Fibroblast of skin of scalp (primary cell): ENCODE measurements at places on chromosomes 2 and 18.

GRCh38 chr2:105772362-105772761, 27.6 kb downstream of the NCK2 start:
- no peak for DNase-seq

DNA sequence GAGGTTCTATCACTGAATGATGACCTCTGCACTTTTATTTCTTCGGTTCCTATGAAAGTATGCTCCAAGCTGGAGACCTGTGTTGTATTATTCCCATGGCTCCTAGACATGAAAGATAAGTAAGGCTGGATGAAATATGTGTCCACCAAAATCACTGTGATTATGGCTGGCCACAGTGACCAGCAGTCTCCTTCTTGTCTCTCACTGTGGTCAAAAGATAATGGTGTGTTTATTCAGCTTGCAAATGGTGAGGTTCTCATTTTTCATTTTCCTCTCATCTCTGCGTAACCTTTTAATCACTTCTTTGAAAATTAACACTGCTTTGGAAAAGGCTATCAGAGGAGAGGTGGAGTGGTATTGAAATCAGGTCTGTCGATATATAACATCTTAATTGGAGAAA, 107.8 kb upstream of the DAPL1 start:
- no peak for DNase-seq

GRCh38 chr2:31526946-31527732, 53.6 kb downstream of the SRD5A2 start:
- peak; percentile 37 for DNase-seq

GRCh38 chr18:32548688-32549087, 78.0 kb upstream of the GAREM1 start:
- DNase-seq: no peak

GRCh38 chr2:176917-177316, 86.9 kb downstream of the SH3YL1 start:
- no peak for DNase-seq

- DNase-seq: no peak
Measured at GRCh38 chr2:47697000-47697601, 85.8 kb upstream of the MSH6 start.

- DNase-seq: peak; percentile 13
Measured at GRCh38 chr18:13136904-13137669, 81.5 kb upstream of the LDLRAD4 start.

DNA sequence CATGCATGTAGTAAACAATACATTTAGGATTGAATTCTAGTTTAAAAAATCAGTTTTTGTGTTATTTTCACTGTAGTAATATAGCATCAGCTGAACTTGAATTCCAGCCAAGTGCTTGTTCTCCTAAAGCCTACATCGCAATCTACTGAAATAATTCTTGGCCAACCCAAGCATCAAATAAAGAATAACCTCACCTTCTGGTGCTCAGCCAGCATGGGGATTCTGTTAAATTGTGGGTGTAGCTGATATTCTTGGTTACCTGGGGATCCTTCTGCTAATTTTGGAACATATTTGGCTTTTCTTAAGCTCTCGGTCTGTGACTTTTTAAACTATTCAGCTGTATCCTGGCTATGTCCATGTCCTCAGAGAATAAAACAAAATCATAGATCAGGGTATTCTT, 248.8 kb downstream of the NRXN1 start:
- no peak for DNase-seq
